Colonic mucosa (tissue), 4 donors: ENCODE measurements at places on chromosomes 1 and 21. TPM values are rescaled to one million over a fixed set of nuclear protein-coding genes. Genes with fewer than 3 reads are reported as not detected.

- H3K27me3 ChIP-seq = no peaks in the 10 kb centered on the region
- no peak overlapping the region for H3K4me3 ChIP-seq
- H3K27ac ChIP-seq = no peak overlapping the region
- no peak for DNase-seq
Observed at GRCh38 chr1:190738317-190738716, 260.7 kb upstream of the BRINP3 start.

GRCh38 chr1:56263908-56264307 is 315.5 kb downstream of the PLPP3 start:
- no peaks in the 10 kb centered on the region for H3K36me3 ChIP-seq
- H3K4me3 ChIP-seq = no peak overlapping the region
- no peaks in the 10 kb centered on the region for H3K27me3 ChIP-seq
- no peak overlapping the region for H3K27ac ChIP-seq
- DNase-seq = no peak

DNA sequence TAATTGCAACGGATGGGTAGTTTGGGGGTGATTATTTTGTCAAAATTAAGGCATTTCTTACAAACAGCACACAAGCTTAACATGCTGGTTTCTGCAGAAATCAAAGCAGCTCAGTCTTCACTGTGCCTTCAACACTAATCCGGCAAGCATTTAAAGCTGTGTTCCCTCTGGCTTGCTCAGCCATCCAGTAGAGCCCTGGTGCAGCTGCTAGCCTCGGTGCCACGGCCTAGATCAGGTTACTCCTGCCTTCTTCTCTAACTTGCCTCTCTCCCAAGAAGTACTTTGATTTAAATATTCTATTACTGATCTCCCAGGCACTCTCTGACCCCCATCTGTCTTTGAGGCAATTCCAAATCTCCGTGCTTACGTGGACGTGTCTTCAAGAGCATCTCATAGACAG is 85.6 kb downstream of the GREM2 start:
- no peak overlapping the region for H3K4me3 ChIP-seq
- no peaks in the 10 kb centered on the region for H3K27me3 ChIP-seq
- no peaks in the 10 kb centered on the region for H3K4me1 ChIP-seq
- no peaks in the 10 kb centered on the region for H3K36me3 ChIP-seq

DNA sequence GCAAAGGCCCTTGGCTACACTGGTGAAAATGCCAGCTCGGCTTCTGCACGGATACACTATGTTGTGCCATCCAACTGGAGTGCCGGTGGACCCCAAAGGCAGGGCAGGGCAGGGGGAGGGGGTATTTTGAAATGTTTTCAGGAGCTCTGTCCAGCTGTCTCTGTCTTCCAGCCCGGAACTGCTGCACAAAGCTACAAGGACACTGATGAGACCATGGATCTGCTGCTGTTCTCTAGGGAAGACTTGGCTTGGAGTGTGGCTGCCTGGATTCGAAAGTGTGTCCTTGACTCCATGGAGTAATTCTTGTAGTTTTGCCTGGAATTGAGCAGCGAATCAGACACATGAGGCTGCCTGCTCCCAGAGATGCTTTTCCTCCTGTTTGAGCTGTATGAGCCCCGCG is 42.4 kb downstream of the TTC39A start:
- DNase-seq = no peak
- no peak overlapping the region for H3K27ac ChIP-seq
- H3K36me3 ChIP-seq = no peaks in the 10 kb centered on the region

Gene CFHR3
- total RNA-seq = not detected

DNA sequence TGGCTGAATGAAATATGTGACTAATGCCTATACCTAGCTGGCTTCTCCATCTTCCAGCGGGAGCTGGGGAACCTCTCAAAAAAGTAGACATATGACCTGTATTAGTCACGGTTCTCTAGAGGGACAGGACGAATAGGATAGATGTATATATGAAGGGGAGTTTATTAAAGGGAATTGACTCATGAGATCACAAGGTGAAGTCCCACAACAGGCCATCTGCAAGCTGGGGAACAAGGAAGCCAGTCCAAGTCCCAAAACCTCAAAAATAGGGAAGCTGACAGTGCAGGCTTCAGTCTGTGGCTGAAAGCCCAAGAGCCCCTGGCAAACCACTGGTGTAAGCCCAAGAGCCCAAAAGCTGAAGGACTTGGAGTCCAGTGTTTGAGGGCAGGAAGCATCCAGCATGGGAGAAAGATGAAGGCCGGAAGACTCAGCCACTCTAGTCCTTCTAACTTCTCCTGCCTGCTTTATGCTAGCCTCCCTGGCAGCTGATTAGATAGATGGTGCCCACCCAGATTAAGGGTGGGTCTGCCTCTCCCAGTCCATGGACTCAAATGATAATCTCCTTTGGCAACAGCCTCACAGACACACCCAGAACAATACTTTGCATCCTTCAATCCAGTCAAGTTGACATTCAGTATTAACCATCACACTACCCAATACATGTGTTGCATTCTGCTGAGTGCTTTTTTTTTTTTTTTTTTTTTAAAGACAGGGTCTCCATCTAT is 19.6 kb downstream of the OLIG1 start:
- no peak overlapping the region for H3K27ac ChIP-seq
- H3K27me3 ChIP-seq = no peaks in the 10 kb centered on the region
- no peaks in the 10 kb centered on the region for H3K36me3 ChIP-seq
- no peak for DNase-seq
- H3K4me1 ChIP-seq = no peaks in the 10 kb centered on the region

Gene GPR37L1
- 1.6 TPM for total RNA-seq

DNA sequence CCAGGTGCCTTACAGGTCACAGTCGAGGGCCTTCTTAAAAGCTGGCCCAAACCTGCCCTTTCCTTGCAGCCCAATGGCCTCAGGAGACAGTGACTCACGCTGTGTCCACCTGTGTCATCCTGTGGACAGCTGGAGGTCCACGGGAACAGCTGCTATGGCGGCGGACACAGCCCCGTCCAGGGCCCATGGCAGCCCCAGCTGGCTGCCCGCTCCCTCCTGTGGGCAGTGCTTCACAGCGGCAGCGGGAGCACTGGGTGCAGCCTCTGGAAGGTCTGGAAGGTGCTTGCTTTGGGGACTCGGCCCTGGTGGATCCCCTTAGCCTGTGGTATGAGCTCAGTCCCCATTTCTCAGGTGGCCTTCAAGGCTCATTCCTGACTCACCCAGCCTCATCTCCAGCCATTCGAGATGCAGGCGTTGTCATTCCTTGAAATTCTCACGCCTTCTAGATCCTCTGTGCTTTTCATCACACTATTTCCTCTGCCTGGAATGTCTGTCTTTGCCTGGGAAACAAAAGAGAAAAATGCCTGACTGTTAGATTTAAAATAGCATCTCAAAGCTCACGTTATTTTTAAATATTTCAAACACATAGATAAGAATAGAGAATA is 86.8 kb downstream of the KIF26B start:
- H3K4me3 ChIP-seq = no peak overlapping the region
- no peaks in the 10 kb centered on the region for H3K4me1 ChIP-seq
- no peaks in the 10 kb centered on the region for H3K27me3 ChIP-seq
- H3K27ac ChIP-seq = no peak overlapping the region
- no peaks in the 10 kb centered on the region for H3K36me3 ChIP-seq
- DNase-seq = no peak

DNA sequence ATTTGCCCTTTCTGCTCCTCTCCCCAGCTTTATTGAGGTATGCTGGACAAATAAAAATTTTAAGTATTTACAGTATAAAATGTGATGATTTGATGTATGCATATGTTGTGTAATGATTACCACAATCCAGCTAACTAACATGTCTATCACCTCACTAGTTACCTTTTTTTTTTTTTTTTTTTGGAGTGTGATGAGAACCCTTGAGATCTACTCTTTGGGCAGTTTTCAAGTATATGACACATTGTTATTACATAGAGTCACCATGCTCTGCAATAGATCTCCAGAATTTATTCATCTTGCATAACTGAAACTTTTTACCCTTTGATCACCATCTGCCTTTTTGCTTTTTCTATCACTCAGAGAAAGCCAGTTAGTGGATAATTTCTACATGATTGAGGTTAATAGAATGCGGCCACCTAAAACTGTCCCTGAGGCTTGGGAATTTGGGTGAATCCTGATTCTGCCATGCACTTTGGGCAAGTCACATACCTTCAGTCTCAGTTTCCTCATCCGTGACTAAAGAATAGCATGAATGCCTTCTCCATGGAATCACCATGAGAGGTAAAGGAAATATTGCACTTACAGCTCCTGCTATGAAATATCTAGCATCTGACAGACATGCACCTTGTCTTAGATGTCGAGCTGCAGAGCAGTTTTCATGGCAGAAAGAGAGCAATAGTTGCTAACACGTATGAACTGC is 295.2 kb downstream of the DISC1 start:
- DNase-seq = no peak
- H3K36me3 ChIP-seq = no peaks in the 10 kb centered on the region
- no peaks in the 10 kb centered on the region for H3K27me3 ChIP-seq
- no peak overlapping the region for H3K4me3 ChIP-seq
- no peaks in the 10 kb centered on the region for H3K4me1 ChIP-seq
- H3K27ac ChIP-seq = no peak overlapping the region

DNA sequence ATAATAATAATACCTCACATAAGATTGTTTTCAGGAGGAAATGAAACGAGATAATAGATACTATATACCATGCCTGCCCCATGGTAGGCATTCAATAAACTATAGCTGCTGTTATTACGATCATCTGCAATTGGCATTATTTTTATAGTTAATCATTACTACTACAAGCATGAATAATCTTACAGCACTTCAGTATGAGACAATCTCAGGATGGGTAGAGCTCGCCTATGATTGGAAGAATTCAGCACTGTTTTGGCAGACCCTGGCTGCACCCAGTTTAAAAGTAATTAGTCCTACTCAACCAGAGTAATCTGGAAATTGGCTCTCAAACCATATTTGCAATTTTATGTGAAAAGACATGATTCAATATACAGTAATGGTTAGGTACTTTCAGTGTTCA is 105.0 kb upstream of the DPYD start:
- H3K4me1 ChIP-seq = no peaks in the 10 kb centered on the region
- H3K36me3 ChIP-seq = no peaks in the 10 kb centered on the region
- H3K27ac ChIP-seq = no peak overlapping the region
- DNase-seq = no peak
- H3K4me3 ChIP-seq = no peak overlapping the region
- H3K27me3 ChIP-seq = no peaks in the 10 kb centered on the region

Gene HSPG2
- 148 TPM for total RNA-seq

GRCh38 chr1:79041666-79042065 is 35.1 kb upstream of the ADGRL4 start:
- no peaks in the 10 kb centered on the region for H3K27me3 ChIP-seq
- no peak for DNase-seq

Gene C8B
- total RNA-seq = not detected

DNA sequence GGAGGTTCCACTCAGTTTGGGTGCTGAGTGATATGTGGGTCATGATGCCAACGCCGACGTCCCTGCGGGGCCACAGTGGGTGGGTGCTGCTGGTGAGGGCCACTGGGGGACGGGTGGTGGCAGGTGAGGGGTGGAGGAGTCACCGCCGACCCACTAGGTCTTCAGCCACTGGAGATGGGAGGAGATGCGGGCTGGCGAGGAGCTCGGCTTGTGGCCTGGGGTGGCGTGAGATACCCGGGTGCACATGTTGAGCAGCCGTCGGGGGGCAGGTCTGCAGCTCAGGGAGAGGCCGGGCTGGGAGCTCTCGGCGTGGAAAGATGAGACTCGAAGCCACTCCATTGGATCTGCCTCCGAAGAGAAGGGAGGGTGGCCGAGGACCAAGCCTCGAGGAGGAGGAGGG is 40.5 kb downstream of the FAAP20 start:
- no peak overlapping the region for H3K4me3 ChIP-seq
- no peak overlapping the region for H3K27ac ChIP-seq
- no peak for DNase-seq
- H3K4me1 ChIP-seq = no peaks in the 10 kb centered on the region

DNA sequence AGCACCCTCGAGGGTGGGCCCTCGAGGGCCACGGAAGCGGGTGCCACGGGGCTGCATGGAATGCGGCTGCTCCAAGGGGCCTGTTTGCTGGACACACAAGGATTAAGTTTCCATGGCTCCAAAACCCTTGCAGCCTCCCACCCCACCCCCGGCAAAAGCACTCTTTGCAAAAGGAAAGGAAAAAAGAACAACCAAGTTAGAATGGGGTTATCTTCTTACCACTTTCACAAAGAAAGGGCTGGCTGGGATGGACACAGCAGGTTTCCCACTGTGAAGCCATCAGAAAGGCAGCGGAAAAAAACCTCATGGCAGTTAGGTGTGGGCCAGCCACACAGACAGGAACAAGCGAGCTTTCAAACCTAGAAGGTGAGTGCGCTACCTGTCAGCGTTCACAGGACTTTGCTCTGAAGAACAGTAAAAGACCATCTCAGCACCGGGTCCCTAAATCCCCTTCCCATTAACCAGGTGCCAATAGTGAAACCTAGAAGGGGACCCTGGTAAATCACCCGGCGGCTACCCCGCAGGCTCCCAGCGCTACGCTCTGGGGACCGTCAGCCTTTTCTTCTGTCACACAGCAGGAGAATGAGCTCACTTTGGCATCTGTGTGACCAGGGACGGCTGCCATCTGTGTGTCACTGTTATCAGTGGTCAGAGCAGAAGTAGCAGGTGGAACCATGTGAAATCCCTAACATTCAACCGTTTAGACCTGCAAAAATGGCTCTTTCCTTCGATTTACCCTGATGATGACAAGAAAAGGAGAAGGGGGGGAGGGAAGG is 93.0 kb downstream of the SIM2 start:
- H3K4me3 ChIP-seq = no peak overlapping the region
- H3K4me1 ChIP-seq = no peaks in the 10 kb centered on the region
- H3K36me3 ChIP-seq = no peaks in the 10 kb centered on the region
- H3K27ac ChIP-seq = no peak overlapping the region
- DNase-seq = no peak
- no peaks in the 10 kb centered on the region for H3K27me3 ChIP-seq

Gene MATN1
- total RNA-seq = not detected

- no peak overlapping the region for H3K27ac ChIP-seq
- DNase-seq = no peak
- H3K27me3 ChIP-seq = no peaks in the 10 kb centered on the region
- no peak overlapping the region for H3K4me3 ChIP-seq
- H3K36me3 ChIP-seq = no peaks in the 10 kb centered on the region
Observed at GRCh38 chr21:14567331-14568279, 21.5 kb upstream of the SAMSN1 start.

Gene COL6A1
- total RNA-seq = 39.8 TPM
